Skeletal muscle tissue (tissue), 5 donors: ENCODE measurements at places on chromosomes 1 and 21. TPM values are rescaled to one million over a fixed set of nuclear protein-coding genes. Genes with fewer than 3 reads are reported as not detected.

Gene SMCP
- total RNA-seq, result not detected

Gene PLA2G2C
- not detected for total RNA-seq

Gene AGL
- 156 TPM for total RNA-seq

Gene ACTA1
- 2,324 TPM for total RNA-seq

Gene OR2M7
- not detected for total RNA-seq

Gene EDN2
- not detected for total RNA-seq

Gene PHLDA3
- total RNA-seq, result 8.9 TPM

Gene LMX1A
- 1.6 TPM for total RNA-seq

Gene TSTD1
- total RNA-seq, result 27.7 TPM

Gene ANXA9
- not detected for total RNA-seq

Gene CGN
- 0.52 TPM for total RNA-seq

Gene NPPB
- total RNA-seq, result 1.0 TPM

Gene ZNF695
- total RNA-seq, result 0.52 TPM

Gene LENEP
- not detected for total RNA-seq

Gene COL24A1
- total RNA-seq, result 3.7 TPM

Gene FYB2
- total RNA-seq, result not detected

Gene FLG2
- not detected for total RNA-seq

Gene SH2D5
- under 0.01 TPM for total RNA-seq

Gene BEND5
- 5.7 TPM for total RNA-seq

Gene KRTAP11-1
- not detected for total RNA-seq

Gene ELF3
- total RNA-seq, result not detected

Gene RWDD3
- total RNA-seq, result 12.0 TPM

Gene SLC9A1
- total RNA-seq, result 1.6 TPM
